Kidney epithelial cell (primary cell): ENCODE measurements at places on chromosomes 12 and 14. TPM values are rescaled to one million over a fixed set of nuclear protein-coding genes. Genes with fewer than 3 reads are reported as not detected.

- no peak for DNase-seq
Measured at GRCh38 chr12:88310069-88310468, 168.0 kb downstream of the TMTC3 start.

DNA sequence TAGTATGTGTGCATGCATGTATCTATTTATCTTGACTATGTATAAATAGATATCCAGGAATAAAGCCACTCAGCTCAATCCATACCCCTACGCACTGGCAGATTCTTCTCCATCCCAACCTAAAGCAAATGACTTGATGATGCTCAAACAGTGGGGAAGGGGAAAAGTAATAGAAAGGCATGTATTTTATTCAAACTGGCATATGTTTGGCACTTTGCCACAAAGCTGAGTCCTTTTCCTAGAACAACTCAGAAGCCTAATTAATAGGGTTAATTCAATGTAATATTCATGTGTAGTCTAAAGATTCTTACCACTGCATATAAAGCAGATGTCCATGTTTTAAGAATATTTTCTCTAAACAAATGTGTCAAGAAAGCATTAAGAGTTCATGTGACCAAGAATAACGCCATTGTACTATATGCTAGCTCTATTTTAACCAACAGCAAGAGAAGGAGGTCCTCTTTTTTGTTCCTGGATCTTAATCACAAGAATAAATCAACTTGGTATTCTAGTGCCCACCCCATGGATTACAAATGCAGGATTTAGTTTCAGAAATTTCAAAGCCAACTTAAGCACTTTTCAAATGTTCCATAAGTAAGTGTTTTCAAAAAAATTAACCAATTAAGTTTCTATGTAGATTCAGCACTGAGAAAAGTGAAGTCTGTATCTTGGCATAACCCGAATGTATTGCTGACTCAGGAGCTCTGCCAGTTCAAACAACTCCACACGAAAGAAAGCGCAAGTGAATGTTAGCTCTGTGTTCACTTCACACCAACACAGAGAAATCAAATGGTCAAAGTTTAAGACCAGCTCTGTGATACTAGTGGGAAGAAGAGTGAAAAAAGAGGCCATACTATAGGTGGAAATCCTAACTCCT, 233.6 kb downstream of the MED13L start:
- DNase-seq: no peak

GRCh38 chr12:32548691-32549281, 130.3 kb upstream of the DNM1L start:
- no peak for DNase-seq

DNA sequence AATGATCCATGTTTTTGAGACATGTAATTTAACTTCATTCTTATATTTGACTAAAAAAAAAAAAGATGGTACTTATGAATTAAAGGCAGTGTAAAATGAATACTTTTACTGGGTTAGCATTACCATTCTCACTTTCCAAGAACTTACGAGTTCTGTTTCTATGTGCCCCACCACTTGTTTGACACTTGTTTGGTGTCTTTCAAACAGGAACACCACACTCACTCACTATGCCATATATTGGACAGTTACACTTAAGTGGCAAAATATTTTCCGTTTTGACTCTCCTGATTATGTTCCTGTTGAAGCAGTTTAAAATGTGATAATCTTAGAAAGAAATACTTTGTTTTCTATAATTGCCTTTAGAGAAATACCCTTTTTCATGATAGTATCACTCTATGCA, 56.6 kb upstream of the ATXN7L3B start:
- DNase-seq: no peak

DNA sequence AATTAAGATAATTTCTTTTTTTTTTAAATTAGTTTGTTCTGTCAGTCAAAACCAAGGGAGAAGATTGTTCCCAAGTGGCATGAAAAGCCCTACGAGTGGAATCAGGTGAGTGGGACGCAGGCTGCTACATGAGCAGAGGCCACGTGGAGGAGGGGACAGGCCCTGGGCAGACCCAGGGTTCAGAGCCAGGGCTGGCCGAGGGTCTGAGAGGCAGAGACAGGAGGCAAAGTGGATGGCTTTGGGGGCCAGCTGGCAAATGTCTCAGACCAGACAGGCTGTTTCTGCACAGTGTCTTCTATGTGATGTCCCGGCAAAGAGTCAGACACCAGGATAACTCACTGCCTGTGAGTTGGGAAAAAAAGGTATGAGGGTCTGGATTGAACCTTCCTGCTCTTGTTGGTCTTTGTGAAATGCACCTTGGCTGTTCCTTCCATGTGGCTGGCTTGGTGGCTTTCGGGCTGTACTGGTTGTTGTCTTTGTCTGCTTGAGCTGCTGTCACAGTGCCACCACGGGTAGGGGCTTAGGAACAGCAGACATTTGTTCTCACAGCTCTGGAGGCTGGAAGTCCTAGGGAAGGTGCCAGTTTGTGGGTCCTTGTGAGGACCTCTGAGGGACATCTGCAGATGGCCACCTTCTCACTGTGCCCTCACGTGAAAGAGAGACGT, 35.8 kb upstream of the ASPG start:
- DNase-seq: no peak

The AMN gene
- 0.54 and 1.2 TPM in 2 replicates for total RNA-seq

The FOXG1 gene
- total RNA-seq: 0.17 TPM in 1 of 2 replicates, not detected in the other

The TSPAN11 gene
- total RNA-seq: 4.7 and 5.2 TPM in 2 replicates
